ENCODE measurements at places on chromosomes 1 and 21.

- DNase-seq = no peak
Measured at GRCh38 chr1:16207318-16208269, 4.9 kb downstream of the ARHGEF19 start.

DNA sequence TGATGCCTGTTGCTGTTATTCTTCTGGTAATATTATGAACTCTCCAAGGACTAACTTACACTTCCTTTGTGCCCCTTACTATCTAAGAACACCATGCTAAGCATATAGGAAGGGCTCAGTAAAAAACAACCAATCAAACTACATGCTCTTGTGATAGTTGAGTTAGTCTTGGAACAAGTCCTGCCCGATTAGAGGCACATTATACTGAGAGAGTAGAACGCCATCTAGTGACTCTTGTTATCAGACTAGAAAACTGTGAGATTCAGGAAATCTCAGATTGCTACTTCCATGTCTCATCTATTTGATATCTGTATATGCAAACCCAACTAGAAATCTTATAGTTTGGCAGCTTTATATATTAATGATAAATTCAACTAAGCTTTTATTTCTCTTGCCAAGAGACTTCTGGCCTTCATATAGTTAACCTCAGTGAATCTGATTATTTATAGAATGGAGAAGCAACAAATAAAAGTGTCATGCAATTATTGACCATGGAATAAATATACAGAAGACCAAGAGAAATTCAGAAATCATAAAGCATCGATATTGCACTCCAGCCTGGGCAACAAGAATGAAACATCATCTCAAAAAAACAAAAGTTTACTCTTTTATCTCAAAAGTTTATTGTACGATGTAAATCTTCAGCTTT, 7.8 kb upstream of the SRRM1 start:
- DNase-seq = peak; percentile 75

DNA sequence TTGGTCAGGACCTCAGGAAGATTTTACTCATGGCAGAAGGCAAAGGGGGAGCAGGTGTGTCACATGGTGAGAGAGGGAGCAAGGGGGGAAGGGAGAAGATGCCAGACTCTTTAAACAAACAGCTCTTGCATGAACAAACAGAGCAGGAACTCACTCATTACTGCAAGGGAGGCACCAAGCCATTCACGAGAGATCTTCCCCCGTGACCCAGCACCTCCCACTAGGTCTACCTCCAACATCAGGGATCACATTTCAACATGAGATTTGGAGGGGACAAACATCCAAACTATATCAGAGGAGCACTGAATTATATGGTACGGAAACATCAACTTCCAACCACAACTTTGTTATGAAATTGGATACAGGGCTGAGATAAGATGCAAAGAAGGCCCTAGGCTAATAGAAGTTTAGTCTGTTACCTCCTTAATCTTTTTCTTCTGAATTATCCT, 164.9 kb downstream of the ST6GALNAC3 start:
- no peak for DNase-seq

- no peak for DNase-seq
Measured at GRCh38 chr1:167618366-167618765, 11.7 kb upstream of the RCSD1 start.

- DNase-seq = peak; percentile 7
Measured at GRCh38 chr1:104636581-104636980, 886.9 kb downstream of the AMY1C start.

DNA sequence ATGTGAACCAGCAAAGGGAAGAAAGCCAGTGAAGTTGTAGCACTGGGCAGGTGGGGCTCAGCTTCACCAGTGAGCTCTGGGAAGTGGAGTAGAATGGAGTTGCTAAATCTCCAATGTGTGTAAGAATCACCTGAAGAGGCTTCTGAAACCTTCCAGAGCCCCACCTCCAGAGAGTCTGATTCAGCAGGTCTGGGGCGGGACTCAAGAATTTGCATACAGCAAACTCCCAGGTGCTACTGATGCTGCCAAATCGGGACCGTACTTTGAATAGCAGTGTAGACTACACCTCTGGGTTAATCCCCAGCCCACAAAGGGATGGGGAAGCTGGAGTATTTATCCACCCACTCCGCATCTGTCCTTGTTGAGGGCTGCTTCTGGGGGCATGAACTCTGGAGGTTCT, 154.3 kb downstream of the IGSF21 start:
- DNase-seq = no peak

- no peak for DNase-seq
Measured at GRCh38 chr1:2975466-2976179, 45.6 kb upstream of the ACTRT2 start.

- no peak for DNase-seq
Measured at GRCh38 chr1:147722124-147722523, 38.3 kb downstream of the GJA5 start.

GRCh38 chr1:36352910-36353878, 29.7 kb upstream of the EVA1B start:
- no peak for DNase-seq

GRCh38 chr1:150053926-150054325, 13.7 kb upstream of the VPS45 start:
- DNase-seq = peak; percentile 76

DNA sequence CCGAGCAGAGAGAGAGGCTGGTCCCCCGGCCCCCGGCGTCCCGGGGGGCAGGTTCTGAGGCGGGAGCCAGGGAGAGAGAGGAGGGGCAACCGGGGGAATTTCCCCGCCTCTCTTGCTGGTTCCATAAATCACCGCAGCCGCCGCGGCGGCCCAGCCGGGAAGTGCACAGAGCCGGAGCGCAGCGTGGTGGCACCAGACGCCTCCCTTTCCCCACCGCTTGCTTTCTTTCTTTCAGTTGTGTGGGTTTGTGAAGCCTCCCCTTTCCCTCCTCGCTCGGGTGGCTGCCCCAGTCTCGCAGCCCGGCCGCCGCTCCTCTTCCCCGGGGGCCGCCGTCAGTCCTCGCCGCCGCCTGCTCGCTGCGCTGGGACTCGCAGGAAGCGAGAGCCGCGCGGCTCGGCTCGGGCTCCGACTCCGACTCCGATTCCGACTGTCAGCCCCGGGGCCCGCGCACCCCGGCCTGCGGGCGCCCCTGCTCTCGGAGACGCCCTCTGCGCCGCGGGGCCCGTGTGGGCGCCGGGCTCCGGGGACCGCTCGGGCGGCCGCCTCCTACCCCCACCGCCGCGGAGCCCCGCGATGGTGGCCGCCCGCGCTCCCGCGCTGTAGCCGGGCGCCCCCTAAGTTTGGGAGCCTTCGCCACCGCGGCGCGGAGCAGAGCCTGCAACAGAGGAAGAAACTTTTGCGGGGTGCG, at the start of gene CACHD1:
CACHD1 (plus strand) TSS at position 153 of the 688 bp plus-strand sequence. CDS start 616 bp downstream, outside the sequence.
- DNase-seq = peak; percentile 30

DNA sequence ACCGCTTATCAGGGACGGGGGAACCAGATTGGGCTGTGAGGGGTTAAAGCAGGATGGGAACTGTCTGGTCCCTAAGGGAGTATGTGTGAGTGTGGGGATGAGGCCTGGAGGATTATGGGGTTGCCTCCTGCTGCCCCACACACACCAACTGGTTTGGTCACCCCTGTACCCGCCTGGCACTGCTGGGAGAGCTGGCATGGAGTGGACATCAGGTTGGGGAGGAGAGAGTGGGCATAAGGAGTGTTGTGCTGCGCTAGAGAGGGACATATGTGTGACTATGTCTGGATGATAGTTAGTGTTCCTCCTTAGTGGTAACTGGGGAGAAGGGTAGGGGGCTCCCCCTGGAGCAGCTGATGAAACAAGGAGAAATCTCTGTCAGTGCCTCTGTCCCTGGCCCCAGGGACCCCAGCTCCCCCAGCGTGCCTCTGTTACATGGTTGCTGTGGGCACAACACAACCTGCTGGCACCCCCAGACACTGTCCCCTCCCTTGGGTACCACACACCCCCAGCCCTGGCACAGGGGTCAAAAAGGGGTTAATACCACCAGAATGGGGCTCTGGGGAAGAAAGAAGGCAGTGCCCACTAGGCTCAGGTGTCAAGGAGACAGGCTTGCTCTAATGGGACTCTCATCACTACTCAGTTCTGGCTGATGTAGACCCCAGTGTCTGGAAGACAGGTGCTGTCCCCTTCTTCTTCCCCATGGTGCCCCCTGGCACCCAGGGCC, 1.9 kb downstream of the ZBTB7B start:
- no peak for DNase-seq

GRCh38 chr1:147834810-147835209, 67.8 kb upstream of the GJA8 start:
- DNase-seq = no peak

- DNase-seq = no peak
Measured at GRCh38 chr1:222865718-222866117, 50.9 kb downstream of the DISP1 start.

DNA sequence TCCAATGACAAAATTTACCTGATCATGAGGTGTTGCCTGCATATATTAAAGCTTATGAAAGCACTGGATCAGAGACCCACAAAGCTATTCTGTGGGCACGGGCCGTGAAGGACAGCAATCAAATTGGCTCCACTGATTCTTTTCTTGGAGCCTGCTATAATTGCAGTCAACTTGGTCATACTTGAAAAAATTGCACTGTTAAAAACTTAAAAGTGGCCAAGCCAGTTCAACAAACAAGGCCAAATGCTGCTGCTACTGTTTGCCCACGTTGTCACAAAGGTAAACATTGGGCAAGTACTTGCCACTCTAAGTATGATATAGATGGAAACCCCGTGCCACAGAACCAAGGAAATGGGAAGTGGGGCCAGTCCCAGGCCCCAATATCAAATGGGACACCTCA, 37.8 kb downstream of the CYP4A11 start:
- no peak for DNase-seq

- DNase-seq = no peak
Measured at GRCh38 chr1:88371436-88372023, 312.5 kb upstream of the PKN2 start.

DNA sequence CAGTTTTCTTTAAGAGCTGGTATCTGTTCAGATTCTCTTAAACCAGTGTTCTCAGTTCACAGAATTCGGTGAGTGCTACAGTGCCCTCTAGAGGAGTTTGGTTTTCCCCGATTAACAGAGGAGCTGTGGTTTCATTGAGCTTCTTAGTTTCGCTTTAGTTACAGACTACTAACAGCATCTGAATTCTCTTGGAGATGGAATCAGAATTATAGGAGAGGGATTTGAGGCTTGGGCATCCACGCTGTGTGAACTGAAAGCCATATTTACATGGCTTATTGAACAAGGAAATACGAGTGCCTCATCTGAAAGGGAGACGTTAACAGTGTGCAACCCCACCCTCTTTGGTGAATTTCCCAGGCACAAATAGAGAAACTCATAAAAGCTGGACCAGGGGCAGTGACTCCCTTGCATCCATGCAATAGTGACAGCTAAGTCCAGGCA, 202.0 kb downstream of the USH2A start:
- peak; percentile 62 for DNase-seq

- DNase-seq = no peak
Measured at GRCh38 chr1:67780637-67781036, 52.6 kb downstream of the GNG12 start.

DNA sequence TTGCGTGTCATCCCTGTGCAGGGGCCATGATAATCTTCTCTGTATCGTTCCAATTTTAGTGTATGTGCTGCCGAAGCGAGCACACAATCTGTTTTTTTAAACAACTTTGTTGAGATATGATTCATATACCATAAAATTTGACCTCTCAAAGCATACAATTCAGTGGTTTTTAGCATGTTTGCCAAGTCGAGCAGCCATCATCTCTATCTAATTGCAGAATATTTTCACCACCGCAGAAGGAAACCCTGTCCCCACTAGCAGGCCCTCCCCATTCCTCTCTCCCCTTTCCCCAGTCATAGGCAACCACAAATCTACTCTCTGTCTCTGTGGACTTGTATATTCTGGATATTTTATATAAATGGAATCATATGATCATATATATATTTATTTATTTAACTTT, 78.7 kb upstream of the TINAGL1 start:
- no peak for DNase-seq

DNA sequence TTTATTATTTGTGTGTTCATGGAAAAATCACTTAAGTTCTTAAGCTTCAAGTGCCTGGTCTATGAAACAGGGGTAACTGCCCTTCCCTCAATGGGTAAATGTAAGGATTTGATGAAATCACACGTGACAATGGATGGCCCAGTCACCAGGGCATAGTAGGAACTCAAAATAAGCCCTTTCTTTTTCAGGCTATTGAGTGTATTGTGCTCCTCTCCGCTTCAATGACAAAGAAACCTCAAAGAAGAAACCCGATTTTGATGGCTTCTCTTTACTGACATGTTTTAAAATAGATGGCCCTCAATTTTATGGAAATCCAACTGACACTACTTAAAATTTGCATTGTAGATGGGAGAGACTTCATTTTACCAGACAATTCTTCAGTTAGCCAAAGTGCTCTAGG, 543.5 kb downstream of the OMA1 start:
- DNase-seq = no peak

- no peak for DNase-seq
Measured at GRCh38 chr1:204714861-204715511, 29.4 kb upstream of the LRRN2 start.

DNA sequence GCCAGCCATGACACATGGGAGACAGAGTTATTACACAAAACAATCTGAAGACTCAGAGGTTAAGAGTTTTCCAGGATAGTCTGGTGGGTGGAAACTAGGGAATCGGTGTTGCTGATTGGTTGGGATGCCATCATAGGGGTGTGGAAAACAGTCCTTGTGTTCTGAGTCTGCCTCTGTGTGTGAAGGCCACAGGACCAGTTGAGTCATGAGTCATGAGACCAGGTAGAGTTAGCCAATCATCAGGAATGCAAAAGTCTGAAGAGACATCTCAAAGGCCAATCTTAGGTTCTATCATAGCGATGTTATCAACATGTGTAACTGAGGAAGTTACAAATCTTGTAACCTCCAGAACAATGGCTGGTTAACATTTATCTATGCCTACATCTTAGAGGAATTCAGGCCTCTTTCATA, 49.7 kb upstream of the NEK7 start:
- no peak for DNase-seq

GRCh38 chr1:212566522-212567479, 41.8 kb upstream of the ATF3 start:
- DNase-seq = peak; percentile 78

Data from NB4 (cell line).